ENCODE measurements at places on chromosomes 1 and 21.

GRCh38 chr1:245056913-245057312 is 97.9 kb upstream of the KIF26B start:
- peak; percentile 88 for DNase-seq

GRCh38 chr1:93878501-93878888 is 511 bp downstream of the DNTTIP2 start:
- no peak for DNase-seq

DNA sequence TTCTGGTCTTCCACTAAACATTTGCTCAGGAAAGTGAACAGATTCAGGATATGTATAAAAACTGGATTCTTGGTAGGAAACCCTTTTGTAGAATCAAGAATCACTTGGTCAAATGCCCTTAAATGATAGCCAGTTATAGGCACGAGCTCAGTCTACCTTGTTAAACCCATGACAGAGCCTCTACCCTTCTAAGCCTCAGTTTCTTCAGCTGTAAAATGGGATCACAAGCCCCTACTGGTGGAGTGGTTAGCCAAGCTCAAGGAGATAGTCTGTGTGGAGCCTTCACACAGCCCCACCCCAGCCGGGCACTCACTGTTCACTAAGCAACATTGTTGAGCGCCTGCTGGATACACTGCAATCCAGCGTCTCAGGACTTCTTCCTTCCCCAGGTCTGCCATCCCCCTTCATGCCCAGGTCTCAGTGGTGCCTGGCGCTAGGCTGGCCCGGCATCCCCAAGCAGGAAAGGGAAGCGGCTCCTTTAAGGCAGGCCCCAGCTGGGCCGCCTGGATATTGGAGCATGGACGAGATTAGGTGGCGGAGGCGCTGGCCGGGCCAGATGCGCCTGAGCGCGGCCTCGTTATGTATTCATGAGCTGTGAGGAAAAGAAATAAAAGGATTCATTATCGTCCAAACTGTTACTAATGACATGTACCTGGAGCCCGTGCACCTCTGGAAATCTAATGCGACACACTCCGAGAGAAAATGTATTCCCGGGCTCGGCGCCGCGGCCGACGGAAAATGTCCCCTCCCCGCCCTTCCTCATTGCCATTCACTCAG is 75.6 kb downstream of the TAS1R2 start:
- no peak for DNase-seq

DNA sequence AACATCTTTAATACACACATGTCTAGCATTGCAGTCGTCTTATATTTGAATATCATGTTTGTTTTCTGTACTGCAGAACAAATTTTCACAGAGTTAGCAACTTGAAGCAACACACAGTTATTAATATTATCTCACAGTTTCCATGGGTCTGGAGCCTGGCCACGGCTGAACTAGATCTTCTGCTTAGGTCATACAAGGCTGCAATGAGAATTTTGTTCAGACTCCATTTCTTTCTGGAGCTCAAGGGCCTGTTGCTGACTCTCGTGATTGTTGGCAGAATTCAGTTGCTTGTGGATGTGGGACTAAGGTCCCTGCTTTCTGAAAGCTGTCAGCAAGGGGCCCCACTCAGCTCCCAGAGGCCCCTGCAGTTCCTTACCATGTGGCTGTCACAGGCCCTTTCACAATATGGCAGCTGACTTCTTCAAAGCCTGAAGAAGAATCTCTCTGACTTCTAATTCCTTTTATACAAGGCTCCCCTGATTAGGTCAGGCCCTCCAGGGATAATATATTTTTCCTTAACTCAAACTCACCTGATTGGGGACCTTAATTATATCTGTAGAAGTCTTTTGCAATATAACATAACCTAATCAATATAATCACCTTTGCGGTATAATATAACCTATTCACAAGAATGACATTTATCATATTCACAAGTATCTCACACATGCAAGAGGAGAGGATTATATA is 296.3 kb downstream of the NFIA start:
- no peak for DNase-seq

GRCh38 chr1:90133133-90133532 is 138.2 kb downstream of the ZNF326 start:
- no peak for DNase-seq

DNA sequence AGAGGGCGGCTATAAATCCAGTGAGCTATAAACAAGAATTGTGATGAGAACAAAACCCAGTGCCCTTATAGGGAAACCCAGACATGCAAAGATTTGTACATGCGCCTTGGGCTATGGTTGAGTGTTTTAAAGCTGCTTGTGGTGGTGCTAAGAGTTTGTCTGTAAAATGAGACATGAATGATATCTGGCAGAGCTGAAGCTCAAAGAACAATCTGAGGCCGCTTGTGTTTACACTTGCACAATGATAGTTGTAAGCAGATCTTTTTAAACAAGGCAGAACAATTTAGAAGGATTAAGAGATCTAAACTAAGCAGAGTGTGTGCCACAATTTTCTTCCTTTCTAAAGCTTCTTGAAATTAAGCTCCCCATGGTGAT is 80.4 kb upstream of the ADAMTS5 start:
- no peak for DNase-seq
